ENCODE measurements at places on chromosomes 4 and X. TPM values are rescaled to one million over a fixed set of nuclear protein-coding genes. Genes with fewer than 3 reads are reported as not detected.

The NOCT gene
- 4.5 TPM for total RNA-seq

DNA sequence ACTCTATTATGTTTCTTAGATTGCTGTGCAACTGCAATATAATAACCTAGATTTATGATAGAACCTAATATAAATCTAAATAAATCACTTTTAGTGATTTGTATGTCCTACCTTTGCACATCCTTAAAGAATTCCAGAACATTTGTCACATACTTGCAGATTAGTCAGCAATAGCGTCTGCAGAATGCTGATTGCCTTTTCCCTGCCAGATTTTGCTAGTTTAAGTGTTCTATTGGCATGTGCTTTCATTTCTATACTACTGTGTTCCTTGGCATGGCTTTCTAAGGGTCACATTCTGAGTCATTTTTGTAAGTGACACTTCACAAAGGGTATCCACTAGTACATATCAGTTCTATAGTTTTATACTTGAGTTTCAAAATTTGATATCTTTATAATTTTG lies 303.1 kb upstream of the GIMD1 start:
- DNase-seq: no peak

DNA sequence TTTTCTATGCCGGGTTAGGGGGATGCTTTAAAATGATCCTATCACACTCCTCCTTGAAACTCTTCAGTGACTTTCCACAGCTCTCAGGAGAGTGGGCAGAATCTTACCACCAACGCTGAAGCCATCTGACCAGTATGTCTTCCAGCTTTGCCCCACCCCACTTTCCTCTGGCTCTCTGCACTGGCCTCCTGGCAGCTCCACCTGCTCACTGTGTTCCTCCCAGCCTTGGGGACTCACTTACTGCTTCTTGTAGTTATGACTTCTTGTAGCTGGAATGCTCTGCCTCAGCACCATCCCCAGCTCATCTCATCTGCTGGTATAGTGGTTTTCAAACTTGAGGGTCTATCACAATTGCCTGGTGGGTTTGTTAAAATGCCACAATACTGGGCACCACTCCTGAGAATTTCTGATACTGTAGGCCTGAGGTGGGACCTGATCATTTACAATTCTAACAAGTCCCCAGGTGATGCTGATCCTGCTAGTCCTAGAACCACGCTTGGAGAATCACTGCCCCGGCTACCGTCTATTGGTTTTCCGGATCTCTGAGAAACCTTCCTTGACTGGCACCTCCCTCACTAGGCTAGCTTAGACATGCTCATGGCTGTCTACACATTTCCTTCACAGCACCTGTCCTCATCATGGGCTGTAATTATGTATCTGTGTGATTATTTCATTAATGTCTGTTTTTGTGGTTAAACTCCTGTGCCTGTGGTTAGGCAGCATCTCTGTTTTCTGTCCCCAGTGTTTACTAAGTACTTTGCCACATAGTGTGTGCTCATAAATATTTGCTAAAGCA lies 152.2 kb downstream of the MGST2 start:
- no peak for DNase-seq

GRCh38 chr4:173217727-173218126 lies 49.1 kb downstream of the GALNT7 start:
- no peak for DNase-seq

DNA sequence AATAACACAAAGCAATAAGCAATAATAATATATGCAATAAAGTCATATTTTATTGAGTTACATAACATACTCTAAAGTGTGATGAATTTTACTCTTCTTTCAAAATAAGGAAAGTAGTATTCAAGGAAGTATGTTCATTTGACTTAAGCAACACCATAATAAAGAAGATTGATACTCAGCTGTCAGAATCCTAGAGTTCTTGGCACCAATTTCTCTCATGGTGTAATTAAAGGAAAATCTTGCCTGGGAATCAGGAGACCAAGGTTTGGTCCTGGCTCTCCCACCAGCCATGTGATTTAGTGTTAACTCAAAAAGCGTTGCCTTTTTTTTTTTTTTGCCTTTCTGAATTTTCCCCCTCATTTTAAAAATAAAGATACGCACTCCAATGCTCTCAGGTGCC lies 17.1 kb downstream of the MYOZ2 start:
- no peak for DNase-seq

DNA sequence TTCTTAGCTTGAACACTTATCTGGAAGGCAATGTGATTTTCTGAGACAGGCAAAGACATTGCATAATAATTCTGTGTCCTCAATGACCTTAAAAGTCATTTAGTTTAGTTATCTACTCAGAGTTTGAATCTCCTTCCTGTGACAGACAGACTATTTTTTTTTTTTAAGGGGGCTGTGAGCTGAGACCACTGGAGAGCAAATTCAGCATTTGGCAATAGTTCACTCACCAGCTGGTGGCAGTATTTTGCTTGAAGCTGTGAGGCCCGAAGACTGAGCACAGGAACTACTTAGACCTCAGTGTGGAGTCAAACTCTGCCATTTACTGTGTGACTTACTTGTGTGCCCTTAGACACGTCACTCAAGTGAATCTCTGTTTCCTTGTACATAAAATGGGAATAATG lies 22.9 kb upstream of the CPE start:
- no peak for DNase-seq

- DNase-seq: no peak
Observed at GRCh38 chrX:154000051-154000450, 19.7 kb downstream of the IRAK1 start.

- peak; percentile 37 for DNase-seq
Observed at GRCh38 chrX:47751670-47752069, 85.0 kb upstream of the ZNF81 start.

DNA sequence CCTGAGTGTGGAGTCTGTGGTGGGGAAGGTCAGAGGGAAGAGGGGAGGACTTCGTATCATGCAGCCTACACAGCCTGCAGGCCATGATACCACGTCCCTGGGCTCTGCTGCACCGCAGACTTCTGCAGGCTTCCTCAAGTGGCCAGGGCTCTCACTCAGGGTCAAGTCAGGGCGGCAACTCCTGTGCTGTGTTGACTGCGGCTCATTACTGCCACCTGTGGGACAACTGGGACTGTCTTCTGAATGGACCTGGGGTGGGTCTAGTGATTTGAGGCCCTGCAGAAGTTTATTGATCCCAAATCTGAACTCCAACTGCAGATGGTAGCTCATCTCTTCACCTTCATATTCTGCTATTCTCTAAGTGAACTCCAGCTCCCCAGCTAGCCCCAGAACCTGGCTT lies 167.1 kb downstream of the NSUN7 start:
- peak; percentile 42 for DNase-seq

DNA sequence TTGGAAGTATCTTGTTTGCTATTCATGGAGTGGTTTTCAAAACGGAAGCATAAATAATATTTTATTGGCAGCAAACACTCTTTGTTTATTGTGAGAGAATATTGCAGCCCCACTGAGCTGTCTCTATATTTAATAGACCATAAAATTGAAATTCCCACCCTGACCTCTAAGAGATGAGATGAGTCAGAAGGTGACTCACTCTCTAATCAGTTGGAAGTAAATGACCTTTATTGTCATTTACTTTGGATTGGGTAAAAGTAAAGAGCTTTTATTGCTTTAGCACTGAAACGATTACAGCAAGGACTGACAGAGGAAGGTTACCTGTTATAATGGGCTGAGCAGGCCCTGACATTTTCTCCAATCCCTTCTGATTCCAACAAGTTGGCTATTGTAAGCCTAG lies 55.0 kb downstream of the SYTL5 start:
- no peak for DNase-seq

The PPP2R2C gene
- total RNA-seq: not detected

GRCh38 chr4:5788144-5788543 lies 77.1 kb downstream of the EVC start:
- no peak for DNase-seq

GRCh38 chrX:52577464-52578173 lies 60.8 kb upstream of the XAGE1B start:
- no peak for DNase-seq

DNA sequence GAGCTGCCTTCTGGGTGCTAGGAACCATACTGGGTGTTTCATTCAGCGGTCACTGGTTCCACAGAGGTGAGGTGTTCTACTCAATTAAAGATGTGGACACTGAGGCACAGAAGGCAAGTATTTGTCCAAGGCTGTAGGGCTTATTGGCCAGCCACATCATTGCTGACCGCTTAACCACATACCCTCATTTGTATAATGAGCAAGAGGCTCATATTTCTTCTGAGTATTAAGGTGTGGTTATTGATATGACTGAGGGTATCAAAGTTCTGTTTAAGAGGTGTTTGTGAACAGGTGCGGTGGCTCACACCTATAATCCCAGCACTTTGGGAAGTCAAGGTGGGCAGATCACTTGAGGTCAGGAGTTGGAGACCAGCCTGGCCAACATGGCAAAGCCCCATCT lies 14.3 kb downstream of the RNF4 start:
- no peak for DNase-seq

DNA sequence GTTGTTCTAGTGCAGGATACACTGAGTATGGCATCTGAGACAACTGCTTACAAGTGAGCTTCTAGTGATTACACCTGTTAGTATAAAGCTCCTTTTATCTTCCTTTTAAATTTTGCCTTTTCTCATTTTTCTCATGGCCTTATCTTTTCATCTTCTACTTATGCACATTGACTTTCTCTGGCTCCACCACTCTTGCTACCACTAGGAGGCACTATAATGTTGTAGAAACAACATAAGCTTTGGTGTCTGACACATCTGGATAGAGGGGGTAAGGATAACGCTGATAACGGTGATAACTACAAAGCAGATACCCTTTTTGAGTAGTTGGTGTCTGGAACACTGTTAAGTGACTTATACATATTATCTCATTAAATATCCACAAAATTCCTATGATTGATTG lies 187.4 kb upstream of the TEX13C start:
- no peak for DNase-seq

- DNase-seq: no peak
Observed at GRCh38 chr4:140800666-140801065, 44.5 kb upstream of the TBC1D9 start.

- DNase-seq: no peak
Observed at GRCh38 chr4:154366956-154367355, 124.6 kb downstream of the DCHS2 start.

DNA sequence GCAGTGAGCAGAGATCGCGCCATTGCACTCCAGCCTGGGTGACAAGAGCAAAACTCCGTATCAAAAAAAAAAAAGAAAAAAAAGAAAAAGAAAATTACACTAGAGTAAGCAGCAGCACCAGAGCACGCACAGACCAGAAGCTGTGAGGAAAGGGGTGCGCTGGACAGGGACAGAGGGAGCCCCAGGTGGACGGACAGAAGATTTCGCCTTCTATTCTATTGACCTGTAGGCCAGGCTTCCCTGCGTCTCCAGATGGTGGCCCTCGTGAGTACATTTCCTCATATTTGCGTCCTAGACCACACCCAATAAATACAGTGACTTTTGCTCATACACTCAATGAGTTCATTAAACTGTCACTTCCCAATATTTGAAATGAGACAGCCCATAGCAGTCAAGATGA lies 19.1 kb downstream of the MTNR1A start:
- DNase-seq: no peak

DNA sequence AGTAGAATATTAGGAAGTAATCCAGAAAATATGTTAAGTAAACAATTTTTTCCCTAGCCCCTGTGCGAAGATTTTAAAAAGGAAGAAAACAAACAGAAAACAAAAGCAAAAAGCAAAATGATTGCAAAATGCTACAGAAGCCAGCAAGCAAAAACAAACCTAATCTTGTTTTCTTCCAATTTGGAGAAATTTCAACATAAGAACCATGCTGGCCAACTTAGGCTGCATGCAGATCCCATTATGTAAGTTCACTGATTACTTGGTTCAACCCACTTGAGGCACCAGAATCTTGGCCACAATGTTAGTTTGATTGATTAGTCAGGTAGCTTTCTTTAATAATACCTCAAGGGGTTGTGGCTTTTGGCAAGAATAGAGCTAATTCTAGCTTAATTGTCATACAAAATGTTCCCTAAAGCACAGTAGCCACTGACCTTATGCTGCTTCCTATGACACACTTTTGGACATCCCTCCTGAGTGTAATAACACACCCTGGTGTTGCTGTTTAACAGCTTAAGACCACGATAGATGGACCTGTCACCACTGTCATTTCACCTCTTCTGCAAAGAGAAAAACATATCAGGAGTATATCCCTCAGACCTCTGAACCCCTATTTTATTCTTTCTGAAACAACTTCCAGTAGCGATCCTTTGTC lies 2342.1 kb downstream of the PCDH7 start:
- DNase-seq: no peak

The SSX3 gene
- not detected for total RNA-seq

The NHSL2 gene
- 7.9 TPM for total RNA-seq

DNA sequence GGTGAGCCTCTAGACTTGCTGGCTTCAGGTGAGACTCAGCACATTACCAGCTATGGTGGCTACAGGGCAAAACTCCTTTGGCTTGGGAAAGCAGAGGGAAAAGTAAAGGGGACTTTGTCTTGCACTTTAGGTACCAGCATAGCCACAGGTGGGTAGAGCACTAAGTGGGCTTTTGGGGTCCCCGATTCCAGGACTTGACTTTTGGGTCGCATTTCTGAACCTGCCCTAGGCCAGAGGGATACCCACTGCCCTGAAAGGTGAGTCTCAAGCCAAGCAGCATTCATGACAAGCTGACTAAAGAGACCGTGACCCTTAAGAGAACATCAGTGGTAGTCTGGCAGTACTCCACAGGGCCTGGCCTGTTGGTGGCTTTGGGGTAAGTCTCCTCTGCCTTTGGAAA lies 224.8 kb downstream of the CFAP299 start:
- DNase-seq: no peak

DNA sequence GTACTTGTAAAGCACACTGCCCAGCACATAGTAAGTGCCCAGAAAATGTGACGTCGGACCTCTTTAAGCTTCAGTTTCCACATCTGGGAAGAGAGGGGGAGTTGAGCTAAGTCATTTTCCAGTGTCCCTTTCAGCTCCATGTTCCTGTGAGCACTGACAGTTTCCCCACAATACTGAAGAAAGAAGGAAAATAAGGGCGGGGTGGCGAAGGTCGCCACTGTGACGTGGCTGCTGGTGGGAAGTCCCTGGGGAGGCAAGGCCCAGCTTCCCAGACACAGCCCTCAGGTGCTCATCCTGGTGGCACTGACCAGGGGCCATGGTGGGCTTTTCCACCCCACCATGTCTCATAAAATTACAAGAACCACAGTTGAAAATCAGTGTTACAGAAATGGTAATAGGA lies 121.8 kb downstream of the PTTG2 start:
- DNase-seq: no peak

DNA sequence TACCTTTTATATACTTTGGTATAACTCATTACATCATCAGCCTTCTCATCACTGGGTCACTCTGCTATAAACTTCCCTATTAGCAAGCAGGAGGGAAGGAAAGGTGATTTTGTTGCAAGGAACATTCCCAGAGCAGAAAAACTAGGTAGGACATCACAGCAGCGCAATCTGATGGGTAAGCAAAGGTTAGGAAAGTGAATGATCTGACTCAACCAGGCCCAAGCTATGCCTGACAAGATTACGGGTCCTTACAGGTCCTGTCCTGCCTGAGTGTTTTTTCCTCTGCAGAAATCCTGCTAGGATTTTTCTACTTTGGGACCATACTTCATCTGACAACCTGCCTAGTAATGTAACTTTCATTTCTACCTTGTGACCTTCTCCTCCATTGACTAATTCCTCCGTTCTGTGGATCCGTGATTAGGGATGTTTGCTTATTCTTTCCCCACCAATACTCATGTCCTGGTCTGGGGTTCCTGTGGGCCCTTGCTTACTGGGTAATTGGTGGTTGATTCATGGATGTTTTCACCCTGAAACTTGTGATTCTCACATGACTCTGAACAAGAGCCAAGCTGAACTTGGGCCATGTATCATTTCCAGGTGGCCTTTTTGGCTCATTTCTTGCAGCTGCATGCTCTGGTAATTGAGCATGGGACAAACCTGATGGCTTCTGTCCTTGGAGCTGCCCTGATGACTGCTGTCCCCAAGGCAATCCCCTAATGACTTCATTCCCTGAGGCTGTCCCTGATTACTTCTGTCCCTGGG lies 111.9 kb upstream of the KIT start:
- DNase-seq: no peak

Data from activated CD4-positive, alpha-beta memory T cell treated with anti-CD3 and anti-CD28 coated beads, Interleukin-2, amount 10 ng/mL, durations not matched to agents 7 days and 5 days (primary cell).